Small intestine (tissue), 16 donors: ENCODE measurements at places on chromosomes 5 and 9. TPM values are rescaled to one million over a fixed set of nuclear protein-coding genes. Genes with fewer than 3 reads are reported as not detected.
A peak's percentile ranks its signal among the peaks of the same experiment; 100 is the strongest.

DNA sequence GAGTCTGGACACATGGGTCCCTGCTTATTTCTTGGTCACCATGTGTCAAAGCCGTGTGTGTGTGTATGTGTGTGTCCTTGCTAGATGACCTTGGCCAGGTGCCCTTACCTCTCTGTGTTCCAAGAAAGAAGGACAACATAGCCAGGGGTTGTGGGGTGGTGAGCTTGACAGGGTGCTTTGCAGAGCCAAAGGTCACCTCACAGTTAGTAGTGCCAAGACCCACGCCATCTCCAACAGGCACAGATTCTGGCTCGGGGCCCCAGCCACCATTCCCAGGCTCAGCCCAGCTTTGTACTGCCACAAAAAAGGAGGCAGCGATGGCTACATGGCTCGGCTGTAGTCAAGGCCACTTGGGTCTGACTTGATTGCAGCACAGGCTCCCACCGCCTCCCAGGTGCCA lies 39.5 kb downstream of the CXXC5 start:
- no peak for DNase-seq

GRCh38 chr5:43037636-43038495 lies 2.3 kb downstream of the ANXA2R start:
- peak; percentile 76 for DNase-seq

DNA sequence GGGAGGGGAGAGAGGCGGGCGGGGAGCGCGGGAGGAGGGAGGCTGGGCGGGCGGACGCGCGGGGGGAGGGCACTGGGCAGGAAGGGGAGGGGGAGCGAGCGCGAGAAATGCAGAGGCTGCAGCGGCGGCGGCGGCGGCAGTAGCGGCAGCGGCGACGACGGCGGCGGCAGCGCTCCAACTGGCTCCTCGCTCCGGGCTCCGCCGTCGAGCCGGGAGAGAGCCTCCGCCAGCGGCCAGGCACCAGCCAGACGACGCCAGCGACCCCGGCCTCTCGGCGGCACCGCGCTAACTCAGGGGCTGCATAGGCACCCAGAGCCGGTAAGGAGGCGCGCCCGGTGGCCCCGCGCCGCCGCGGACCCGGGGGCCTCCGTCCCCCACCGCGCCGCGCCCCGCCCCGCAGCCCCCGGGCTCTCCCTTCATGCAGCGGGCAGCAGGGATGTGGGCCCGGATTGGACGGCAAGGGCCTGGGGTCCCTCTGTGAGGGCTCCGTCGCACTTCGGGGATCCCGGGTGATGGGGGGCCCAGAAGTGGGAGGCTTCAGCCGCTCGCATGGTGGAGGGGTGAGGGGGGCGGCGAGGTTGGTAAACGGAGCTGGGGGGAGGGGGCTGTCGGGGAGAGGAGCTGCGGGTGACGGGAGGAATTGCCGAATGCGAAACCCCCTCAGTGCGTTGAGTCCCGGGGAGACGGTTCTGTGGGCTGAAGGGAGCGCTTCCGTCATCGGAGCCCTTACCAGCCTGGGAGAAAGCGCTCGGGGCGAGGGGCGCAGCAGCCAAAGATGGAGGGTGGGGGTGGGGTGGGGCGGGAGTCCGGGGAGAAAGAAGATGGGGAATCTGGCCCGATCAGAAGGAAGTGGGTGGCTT lies at the start of gene BASP1:
TSS of gene BASP1 (plus strand) at position 139 of the 860 bp plus-strand sequence. CDS start 57,586 bp downstream, outside the sequence.
- DNase-seq: no peak

Gene TAF1L
- polyA plus RNA-seq: not detected

Gene PCDHA1
- polyA plus RNA-seq: 0.43 TPM
